ENCODE measurements at places on chromosomes 7 and 10.

- DNase-seq = no peak
Observed at GRCh38 chr10:23370106-23370505, 25.5 kb upstream of the C10orf67 start.

- DNase-seq = no peak
Observed at GRCh38 chr7:46226860-46227259, 305.8 kb upstream of the IGFBP3 start.

DNA sequence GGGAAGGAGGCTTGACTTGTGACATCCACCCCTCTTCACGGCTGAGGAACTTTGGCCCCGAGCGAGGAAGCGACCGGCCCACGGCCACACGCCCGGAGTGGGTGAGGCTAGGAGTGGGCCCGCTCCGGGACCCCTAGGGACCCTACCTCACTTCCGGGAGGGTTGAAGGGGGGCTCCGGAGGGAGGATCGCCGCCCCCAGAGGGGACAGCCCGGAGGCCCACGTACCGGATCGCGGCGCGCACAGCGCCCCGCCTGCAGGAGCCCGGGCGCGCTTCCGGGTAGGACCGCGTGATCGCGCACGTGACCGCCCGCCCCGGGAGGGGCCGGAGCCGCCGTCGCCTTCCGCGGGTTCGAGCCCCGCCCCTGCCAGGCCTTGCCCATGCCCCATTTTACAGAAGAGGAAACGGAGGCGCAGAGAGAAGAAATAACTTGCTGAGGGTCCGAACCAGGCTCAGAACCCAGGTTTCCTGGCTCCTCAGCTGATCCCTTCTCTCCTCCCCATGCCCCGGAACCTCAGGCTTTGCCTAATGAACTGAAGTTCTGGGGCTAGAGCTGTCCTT, at the start of gene HPS1:
Gene HPS1 (minus strand): TSS at position 275 of the 561 bp plus-strand sequence. CDS start 3,695 bp downstream, outside the sequence.
- peak; percentile 78 for DNase-seq

GRCh38 chr7:73870041-73870492, 9.1 kb downstream of the TMEM270 start:
- DNase-seq = no peak

GRCh38 chr10:110474017-110474416, 23.7 kb upstream of the DUSP5 start:
- no peak for DNase-seq

DNA sequence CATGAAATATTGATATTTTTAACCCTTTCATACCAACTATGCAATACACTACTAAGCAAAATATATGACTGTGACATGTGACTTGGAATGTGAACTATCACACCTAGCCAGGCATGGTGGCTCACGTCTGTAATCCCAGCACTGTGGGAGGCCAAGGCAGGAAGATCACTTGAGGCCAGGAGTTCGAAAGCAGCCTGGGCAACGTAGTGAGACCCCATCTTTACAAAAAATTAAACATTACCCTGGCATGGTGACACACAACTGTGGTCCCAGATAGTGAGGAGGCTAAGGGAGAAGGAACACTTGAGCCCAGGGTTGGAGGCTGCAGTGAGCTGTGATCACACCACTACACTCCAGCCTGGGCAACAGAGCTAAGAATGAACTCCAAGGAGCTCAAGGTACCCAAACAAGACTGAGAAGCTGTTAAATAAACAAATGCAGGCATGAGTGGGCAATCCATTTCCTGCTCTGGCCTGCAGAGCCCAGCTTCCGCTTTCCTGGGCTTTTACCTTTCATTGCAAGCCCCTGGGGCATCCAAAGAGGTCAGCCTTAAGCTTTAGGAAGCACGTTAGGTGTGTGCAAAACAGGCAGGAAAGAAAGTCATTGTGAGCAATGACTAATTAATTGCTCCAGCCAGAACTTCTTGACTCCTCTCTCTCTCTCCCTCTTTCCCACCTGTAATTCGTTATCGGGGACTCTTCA, 162.1 kb upstream of the FOXK1 start:
- peak; percentile 9 for DNase-seq

DNA sequence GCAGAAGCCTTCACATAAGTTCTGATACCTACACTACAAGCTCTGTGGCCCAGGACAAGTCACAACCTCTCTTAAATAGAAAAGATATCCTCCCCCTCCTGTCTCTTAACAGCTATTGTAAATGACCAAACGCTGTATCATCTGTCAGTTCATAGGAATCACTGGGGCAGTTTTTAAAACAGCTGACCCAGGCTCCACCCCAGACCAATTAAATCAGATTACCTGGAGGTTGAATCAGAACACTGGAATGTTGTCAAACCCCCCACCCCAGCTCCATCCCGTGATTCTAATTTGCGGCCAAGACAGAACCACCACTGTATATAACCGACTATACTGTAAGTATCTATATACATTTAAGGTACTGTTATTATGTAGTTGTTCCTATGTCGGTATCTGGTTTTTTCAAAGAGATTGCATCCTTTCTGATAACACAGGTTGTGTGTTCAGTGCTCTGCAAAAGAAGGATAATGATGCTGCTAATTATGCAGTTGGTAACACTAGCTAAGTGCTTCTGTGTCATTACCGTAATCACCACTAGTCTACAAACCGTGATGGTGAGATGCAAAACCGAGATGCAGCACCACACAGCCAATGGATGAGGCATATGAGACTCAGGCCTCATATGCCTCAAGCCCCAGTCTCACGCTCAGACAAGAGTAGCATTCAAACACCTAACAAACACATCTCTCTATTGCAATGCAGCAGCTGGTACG, 47.4 kb downstream of the TNS3 start:
- no peak for DNase-seq

DNA sequence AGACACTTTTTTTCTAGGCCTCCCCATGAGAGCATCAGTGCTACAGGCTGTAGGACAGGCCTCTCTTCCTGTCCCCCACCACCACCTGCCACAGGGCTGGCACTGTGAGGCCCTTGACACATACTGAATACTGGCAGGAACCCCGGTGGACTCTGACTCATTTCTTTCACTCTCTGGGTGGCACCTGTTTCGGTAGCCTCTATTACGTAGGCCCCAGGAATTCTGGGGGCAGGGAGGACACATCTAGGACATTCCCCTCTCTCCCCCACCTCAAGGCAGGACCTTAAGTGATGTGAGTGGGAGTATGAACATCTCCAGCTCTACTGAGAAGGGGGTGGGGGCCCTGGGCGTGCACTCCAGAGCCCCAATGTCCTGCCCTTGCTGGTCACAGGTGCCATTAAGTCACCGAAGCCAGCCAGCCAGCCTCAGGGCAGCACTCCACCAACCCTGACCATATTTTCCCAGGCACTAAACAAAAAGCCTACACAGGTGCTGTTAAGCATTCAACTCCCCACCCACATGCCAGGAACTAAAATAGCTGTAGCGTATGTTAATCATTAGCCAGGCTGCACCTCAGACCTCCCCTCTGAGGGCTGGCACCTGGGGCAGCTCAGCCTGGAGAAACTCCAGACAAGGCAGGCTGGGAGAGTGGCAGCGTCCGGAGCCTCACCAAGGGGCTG, 8.9 kb downstream of the ANXA11 start:
- DNase-seq = no peak

GRCh38 chr10:75827587-75828021, 396.2 kb downstream of the LRMDA start:
- DNase-seq = no peak

DNA sequence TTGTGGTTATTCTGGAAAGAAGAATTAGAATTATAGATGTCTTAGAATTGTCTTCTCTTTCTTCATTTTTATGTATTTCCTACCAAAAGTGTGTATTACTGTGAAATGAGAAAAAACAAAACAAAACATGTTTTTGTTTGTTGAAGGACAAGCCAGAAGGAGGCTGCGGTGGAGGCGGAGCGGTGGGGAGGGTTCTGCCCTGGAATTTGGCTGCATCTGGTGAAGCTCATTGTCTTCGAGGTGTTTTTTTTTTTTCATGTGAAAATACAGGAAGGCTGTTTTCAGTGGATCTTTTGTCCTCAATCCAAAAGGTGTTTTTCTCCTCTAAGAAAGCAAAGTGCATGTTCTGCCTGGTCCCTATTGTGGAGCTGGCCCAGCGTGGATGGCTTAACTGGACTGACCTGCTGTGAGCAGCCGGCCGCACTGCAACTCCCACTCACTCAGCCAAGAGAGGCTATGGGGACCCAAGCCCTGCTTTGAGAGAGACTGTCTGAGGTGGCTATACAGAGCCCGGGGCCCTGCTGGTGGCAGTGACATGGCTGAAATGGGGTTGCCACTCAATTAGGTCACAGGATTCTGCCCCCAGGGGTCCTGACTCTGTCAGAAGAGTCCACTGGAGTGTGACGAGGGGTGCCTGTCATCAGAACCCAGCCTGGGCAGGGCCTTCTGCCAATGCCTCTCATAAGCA, 184.9 kb upstream of the MKI67 start:
- no peak for DNase-seq

GRCh38 chr7:132390705-132391104, 185.6 kb downstream of the PLXNA4 start:
- DNase-seq = no peak

DNA sequence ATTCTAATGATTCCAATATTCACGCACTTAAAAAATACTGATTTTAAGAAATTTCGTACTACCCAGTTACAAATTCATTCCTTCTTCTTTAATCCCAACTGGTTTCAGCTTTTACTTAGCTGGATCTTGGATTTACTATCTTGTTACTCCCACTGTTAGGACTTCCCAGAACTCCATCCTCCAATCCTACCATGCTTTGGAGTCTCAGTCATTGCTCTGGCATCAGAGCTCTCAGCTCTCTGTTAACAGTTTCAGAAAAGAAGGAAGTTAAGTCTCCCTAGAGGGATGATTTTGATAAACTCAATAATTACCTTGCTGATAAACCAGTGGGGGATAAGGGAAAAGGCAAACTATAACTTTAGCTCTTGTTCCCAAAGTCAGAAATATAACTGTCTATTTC, 9.5 kb downstream of the PPA1 start:
- DNase-seq = no peak

GRCh38 chr10:79056736-79057391, 11.9 kb upstream of the ZMIZ1 start:
- DNase-seq = no peak

DNA sequence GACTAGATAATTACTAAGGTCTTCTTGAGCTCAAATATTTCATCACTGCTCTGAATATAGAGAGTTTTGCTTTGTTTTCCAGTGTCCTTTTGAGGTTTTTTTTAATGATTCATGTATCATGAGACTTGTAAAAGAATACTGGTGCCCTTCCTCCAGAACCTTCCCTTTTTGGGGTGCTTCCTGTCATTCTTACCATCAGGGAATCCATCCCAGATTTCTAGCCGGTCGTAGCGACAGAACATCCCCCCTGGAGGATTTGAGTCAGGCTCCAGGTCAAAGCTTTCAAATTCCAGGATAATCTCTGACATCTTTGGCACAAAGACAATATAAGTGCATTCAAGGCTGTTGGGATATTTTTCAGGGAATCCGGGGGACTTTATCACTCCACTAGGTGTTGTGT, 71.0 kb downstream of the NRP1 start:
- no peak for DNase-seq

GRCh38 chr10:7606951-7607404, 59.8 kb downstream of the ITIH5 start:
- no peak for DNase-seq

- DNase-seq = no peak
Observed at GRCh38 chr10:104683567-104683966, 42.5 kb downstream of the SORCS3 start.

DNA sequence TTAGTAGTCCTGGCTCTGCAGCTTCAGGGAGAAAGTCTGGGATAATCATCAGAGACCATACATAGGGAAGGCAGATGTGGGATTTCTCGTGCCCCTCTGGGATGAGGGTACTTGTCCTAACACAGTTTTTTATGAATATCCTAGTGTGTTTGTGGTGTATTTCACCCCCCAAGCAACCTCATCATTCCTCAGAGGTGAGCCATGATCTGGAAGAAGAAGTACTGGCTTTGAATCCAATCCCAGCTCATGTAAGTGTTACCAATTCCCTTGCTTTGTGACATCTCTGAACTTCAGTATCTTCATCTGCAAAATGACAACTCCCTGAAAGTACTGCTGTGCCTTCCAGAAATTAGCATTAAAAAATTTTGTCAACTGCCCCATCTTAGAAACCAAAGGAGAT, 347.5 kb upstream of the ZMIZ1 start:
- no peak for DNase-seq

DNA sequence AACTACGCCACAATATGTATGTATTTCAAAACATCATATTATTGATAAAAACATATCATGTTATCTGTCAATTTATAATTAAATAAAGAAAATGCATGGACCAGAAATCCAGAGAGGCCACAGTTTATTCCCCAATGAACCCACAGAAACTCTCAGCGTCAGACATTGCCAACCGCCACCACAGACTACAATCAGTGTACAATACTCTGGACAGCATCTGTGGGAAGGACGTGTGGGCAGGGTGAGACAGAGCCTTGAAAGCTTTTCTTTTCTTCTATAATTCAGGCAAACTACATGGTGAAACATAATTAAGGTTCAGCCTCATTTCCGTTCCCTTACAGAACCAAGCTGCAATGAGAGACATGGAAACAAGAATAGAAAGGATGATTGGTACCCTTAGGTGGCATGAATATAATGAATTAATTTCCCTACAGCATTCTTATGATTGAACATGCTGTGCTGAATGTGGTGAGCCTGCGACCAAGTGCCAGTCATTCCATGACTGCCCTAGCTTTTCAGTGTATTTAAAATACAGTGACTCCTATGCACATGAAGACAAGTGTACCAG, 909.3 kb downstream of the SORCS1 start:
- DNase-seq = no peak

GRCh38 chr7:105219771-105220160, 169.0 kb downstream of the SRPK2 start:
- no peak for DNase-seq

GRCh38 chr7:137590756-137591305, 247.3 kb upstream of the PTN start:
- DNase-seq = no peak

GRCh38 chr10:895324-895723, 36.2 kb downstream of the LARP4B start:
- DNase-seq = no peak

DNA sequence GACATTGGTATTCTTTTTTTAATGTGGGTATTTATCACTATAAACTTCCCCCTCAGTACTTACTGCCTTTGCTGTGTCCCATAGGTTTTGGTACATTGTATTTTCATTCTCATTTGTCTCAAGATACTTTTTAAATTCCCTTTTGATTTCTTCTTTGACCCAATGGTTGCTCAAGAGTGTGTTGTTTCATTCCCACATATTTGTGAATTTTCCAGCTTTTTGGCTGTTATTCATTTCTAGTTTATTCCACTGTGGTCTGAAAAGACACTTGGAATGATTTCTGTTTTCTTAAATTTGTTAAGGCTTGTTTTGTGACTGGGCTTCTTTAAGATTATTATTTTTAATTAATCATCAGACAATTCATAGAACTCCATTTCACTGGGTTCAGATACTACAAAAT, 105.0 kb downstream of the EPC1 start:
- no peak for DNase-seq

- DNase-seq = no peak
Observed at GRCh38 chr10:86191166-86191565, 175.4 kb downstream of the GRID1 start.

- peak; percentile 29 for DNase-seq
Observed at GRCh38 chr10:103276896-103277712, at the start of gene INA. INA (plus strand) TSS chr10:103277138; CDS start chr10:103277212, 74 bp downstream.
